ENCODE measurements at places on chromosomes 7 and 10.

DNA sequence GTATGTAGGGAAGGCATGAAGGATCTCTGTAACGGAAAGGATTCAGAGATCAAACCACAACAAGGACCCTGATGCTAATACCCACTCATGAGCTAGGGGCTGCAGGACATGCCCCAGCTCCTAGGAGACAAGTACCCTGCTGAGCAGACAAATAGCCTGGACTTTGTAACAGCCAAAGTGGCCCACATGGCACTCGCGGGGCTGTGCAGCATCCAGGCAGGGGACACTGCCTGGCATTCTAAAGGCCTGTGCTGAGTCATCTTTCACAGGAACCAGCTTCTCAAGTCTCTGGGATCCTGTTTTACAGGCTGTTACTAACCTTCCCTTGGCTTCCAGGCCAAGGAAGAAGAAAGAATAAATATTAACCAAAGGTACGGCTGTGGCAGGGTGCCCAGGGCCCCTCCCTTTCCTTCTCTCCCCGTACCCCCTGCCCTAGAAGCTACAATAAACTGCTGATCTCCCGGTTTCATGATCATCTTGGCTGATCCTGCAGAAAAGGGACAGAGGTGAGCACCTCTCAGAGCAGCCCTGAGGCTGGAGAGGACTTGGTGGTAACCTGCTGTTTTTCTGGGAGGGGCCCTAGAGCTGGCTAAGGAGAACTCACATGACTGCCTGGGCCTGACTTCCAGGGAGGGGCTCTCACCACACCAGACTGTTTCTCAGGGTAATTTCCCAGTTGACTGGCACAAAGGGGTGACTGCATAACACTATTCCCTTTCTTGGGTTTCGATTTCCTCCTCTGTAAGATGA is 4.2 kb upstream of the RPEL1 start:
- DNase-seq, result no peak

- DNase-seq, result no peak
Measured at GRCh38 chr10:107706096-107706725, 541.7 kb upstream of the SORCS1 start.

DNA sequence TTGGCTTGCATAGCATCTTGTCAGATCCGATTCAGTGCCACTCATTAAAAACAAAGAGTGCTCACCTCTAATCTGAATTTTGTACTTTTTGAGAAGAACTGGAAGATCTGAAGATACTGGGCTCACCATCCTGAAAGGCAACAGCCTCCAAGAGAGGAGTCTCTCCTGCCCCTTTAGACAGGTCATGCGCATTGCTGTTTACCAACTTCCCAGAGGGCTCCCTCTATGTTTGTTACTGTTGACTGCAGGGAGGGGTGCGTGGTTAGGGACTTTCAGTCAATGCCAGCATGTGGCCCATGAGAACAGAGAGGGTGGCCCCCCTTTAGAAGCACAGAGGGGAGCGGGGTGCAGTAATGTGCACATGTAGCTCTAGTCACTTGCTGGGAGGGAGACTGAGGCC is 33.2 kb upstream of the CABCOCO1 start:
- DNase-seq, result no peak

DNA sequence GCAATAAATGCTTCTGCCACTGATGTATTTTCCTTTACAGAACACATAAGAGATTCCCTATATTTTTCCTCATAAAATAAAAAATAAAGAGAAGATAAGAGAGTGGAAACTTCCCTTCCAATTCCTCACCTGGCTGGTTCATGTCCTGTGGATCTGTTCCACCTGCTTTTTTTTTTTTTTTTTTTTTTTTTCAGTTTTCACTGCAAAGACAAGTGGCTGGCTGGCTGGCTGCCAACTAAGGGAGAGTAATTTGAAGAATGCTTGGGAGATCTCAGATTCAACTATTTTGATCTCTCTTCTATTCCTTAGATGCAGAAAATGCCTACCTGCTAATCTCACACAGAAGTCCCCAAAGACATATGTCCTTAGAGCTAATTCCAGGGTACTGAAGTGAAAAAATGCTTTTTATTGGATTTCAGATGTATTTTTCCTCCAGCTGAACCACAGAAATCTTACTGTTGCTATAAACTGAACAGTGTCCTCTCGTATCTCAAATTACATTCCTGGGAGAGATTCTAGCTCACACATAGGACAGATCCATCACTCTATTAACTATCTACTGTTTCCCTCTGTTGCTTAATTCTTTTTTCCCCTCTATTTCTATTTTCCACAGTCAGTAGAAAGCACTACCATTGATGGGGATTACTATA is 120.8 kb downstream of the NRCAM start:
- DNase-seq, result no peak

GRCh38 chr7:3911685-3912084 is 610.6 kb downstream of the SDK1 start:
- DNase-seq, result no peak

- DNase-seq, result peak; percentile 13
Measured at GRCh38 chr10:132095403-132096113, 29.8 kb downstream of the JAKMIP3 start.

DNA sequence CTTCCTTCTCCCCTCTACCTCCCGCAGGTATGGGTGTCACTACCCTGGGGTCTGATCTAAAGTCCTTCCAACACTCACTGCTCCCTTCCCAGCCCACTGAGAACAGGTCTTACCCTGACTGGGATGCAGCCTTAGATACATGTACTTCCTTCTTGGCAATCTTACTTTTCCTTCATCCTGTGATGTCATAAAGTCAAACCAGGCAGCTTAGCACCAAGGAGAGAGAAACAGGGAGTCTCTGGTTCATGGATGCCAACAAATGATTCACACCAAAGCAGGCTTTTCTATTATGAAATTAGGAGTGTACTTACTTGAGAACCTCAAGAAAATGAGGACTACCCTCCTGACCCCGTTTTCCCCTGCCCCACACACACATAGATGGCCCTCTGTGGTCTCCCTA is 111.0 kb upstream of the KMT2E start:
- DNase-seq, result no peak

DNA sequence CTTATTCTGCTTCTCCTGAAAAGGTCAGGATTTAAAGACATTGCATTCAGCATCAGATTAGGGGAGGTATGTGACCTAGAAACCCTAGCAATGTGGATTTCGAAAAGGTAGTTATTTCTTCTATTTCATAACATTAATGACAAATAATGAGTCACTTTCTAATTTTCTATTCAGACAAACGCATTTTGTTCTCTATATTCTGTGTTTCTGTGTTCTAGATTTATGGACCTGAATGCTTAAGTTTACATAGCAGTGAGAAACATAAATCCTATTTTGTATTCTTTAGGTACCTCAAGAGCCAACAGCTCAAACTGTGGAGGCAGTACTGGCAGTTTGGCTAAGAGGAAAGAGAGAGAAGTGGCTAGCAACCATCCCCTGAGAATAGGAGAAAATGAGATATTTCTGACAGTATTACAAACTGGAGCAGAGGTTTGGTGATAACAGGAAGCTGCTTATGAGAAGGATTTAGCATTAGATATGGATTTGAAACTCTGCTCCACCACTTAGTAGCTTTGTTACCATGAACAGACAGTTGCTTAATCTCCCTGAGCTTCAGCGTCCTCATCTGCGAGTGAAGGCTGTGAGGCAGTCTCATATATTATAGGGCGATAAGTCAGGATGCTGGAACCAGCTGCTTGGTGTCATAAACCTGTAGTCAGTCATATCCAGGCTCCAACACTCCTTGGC is 28.2 kb downstream of the CDK14 start:
- no peak for DNase-seq

GRCh38 chr10:118401708-118402193 is 59.6 kb upstream of the FAM204A start:
- no peak for DNase-seq

DNA sequence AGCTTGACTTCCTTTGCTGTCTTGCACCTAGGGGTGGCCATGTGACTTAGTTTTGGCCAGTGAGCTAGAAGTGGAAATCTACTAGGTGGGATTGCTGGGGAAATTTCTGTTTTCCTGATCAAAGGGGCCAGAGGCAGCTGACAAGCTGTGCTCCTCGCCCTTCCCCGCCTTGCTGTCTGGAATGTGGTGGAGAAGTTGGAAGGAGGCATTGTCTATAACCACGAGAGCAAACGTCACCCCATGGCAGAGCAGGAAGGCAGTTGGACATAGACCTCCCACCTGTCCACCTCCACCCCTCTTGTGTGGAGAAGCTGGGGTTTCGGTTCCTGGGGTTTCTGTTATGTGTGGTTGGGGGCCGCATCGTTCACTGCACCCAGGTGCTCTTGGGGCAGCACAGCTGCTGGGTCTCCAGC is 7.3 kb downstream of the SFRP5 start:
- no peak for DNase-seq

GRCh38 chr7:153507885-153508284 is 544.3 kb upstream of the DPP6 start:
- DNase-seq, result no peak

GRCh38 chr10:103605359-103606096 is 112.0 kb downstream of the NEURL1 start:
- peak; percentile 72 for DNase-seq

DNA sequence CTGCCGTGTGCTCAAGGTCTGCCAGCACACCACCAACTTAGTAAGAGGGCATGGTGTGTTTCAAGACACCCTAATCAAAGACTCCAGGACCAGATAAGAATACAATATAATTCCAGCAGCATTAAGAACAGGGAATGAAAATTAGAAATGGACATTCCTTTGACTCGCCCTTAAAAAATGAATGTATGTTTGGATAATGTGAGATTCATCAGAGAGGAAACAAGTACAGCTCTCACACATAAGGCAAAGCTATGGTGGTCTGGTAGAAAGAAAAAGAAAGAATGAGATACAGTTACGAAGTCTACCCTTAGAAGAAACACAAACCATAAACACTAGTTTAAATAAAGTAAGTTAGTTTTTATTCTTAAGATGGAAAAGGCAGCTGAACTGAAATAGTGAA is 174.8 kb upstream of the ANK3 start:
- no peak for DNase-seq

- no peak for DNase-seq
Measured at GRCh38 chr7:31078363-31078990, 26.4 kb downstream of the ADCYAP1R1 start.

- peak; percentile 71 for DNase-seq
Measured at GRCh38 chr10:72079356-72079755, 9.0 kb downstream of the SPOCK2 start.

DNA sequence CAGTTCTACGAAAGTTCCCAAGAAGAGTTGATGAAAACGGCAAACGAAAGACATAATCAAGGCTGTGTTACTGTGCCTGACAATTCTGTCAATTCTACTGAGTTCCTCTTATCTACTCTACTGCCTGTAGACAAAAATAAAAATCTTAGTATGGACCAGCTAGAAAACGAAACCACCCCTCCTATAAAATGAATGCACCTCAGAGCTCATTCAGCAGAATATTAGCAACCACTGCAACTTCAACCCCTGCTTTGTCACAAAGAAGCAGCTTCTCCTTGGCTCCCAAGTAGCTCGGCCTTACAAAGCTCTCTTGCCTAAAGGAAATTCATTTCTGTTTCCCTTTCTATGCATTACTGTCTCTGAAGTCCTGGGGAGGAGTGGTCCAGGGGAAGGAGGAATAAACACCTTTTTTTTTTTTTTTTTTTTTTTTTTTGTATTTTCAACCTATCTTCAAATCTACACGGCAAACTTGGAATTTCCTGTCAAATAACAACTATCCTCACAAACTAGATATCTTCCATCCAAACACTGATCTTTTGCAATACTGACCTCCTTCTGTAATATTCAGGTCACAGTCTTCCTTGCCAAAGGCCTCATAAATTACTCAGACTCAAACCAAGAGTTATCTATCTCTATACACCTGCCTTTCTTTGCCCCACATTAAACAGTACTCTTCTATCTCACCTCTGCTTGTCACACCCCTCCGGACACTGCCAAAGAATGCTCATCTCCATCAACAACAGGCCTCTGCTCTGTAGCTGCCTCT is 74.3 kb downstream of the GLI3 start:
- no peak for DNase-seq

GRCh38 chr10:53223851-53224250 is 451.3 kb upstream of the MBL2 start:
- DNase-seq, result no peak

GRCh38 chr10:44581996-44582395 is 197.1 kb upstream of the CXCL12 start:
- DNase-seq, result no peak

GRCh38 chr10:90775351-90776028 is 82.3 kb downstream of the HTR7 start:
- no peak for DNase-seq

GRCh38 chr7:557558-557881 is 37.9 kb upstream of the PDGFA start:
- DNase-seq, result no peak

DNA sequence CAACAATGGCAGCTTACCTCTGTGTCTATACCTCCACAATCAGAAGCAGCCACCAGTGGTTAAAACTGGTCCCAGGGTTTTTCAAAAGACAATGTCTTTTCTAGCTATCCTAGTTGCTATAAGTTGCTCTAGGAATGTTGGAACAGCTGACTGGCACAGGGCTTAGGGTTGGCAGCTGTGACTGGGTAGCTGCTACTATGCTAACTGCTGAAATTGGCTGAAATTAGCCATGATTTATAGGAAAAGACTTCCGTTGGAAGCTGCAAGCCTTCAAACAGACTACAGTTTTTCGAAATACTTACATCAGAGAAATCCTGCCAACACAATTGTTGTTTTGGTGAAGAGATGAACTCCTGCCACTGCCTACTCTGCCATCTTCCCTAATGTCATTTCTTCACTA is 102.3 kb downstream of the MKX start:
- no peak for DNase-seq

- DNase-seq, result no peak
Measured at GRCh38 chr10:35201234-35201633, 74.6 kb downstream of the CREM start.

DNA sequence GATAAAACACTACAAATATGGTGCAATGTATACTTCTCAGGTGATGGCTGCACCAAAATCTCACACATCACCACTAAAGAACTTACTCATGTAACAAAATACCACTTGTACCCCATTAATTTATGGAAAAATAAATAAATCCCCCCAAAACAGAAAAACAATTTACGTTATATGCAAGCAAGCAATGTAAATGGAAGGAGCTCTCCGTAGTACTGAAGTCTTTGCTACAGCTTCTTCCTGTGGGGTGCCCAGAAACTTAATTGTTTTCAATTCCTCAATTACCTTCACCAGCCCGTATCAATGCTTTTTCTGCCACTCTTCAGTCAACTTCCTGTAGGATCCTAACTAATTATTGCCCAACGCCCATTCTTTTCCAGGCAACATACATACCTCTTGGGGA is 138.1 kb downstream of the RELN start:
- DNase-seq, result no peak

DNA sequence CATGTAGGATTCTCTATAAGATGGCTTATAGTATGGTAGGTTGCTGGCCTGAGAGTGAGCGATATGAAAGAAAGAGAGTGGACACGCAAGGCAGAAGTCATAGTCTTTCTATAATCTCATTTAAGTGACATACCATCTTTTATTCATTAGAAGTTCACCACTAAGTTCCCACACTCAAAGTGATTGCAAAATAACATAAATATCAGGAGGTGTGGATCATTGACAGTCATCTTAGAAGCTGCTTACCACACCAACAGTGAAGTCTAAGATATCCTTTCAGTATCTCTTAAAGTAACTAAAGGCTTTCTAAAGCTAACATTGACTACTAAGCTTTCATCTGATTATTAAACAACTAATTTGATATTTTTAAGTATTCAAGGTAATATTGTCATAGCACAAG is 36.9 kb upstream of the GNAI1 start:
- DNase-seq, result no peak

GRCh38 chr10:79559726-79560125 is 481 bp downstream of the SFTPA2 start:
- DNase-seq, result no peak
